ENCODE measurements at places on chromosomes 16 and 17. TPM values are rescaled to one million over a fixed set of nuclear protein-coding genes. Genes with fewer than 3 reads are reported as not detected.

Gene C1QL1
- total RNA-seq = not detected

Gene SLC52A1
- total RNA-seq = under 0.01 TPM

Gene CDRT15
- total RNA-seq = not detected

Gene CD300H
- total RNA-seq = not detected

Gene SUPT4H1
- 50.8 TPM for total RNA-seq

Gene TVP23B
- total RNA-seq = 38.1 TPM

Gene MT1G
- total RNA-seq = not detected

Gene KRTAP4-9
- not detected for total RNA-seq

Gene C16orf89
- not detected for total RNA-seq

DNA sequence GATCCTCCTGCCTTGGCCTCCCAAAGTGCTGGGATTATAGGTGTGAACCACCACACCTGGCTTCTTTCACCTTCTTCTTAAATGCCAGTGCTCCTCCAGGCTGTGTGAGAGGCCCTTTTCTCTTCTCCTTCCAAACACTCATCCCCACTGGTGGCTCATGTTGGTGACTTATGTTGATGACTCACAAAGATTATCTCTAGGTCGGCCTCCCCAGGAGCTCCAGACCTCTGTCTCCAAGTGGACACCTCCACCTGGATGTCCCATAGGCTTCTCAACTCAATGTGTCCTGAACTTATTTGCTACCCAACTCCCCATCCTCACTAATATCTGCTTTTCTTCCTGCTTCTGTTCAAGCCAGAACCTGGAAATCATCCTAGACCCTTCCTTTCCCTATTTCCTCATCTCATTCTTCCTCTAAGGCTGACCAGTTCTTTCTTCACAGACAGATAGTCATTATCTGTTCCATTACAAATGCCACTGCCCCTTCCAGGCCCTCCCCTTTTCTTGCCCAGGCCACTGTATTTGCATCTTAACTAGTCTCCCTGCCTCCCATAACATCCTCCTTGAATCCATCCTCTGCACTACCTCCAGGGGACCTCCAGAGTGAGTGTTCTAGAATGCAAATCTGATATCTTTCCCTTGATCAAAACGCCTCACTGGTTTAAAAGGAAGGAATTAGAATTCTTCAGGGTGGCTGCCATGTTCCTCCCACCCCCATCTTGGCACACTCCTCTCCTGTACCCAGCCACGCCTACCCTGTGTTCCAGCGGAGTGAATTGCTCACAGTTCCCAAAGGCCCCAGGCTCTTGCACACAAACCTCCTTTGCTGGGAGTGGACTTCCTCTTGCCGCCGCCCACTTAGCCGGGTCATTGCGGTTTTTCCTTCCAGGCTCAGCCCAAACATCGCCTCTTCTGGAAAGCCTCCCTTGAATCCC lies 34.8 kb upstream of the FBXO47 start:
- DNase-seq = peak; percentile 59

- DNase-seq = peak; percentile 45
Observed at GRCh38 chr17:66190738-66191592, 968 bp downstream of the CEP112 start.

- DNase-seq = no peak
Observed at GRCh38 chr17:80337195-80337895, 76.7 kb downstream of the RNF213 start.

DNA sequence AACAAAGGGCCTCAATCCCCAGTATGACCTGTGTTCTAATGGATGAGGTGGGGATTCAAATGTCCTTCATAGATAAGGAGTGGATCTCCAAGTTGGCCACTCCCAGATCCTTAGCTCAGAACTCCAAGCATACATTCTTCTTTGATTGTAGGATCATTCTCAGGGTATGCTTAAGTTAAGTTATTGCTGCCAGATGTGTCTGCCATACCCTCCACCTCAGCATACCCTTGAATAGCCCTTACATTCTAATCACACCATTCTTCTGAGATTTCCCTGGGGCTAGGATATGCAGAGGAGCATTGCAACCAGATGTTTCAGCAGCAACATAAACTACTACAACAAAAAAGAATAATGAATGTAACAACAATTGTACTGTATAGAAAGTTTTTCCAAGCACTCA lies 1.6 kb upstream of the KRTAP2-4 start:
- DNase-seq = no peak

- no peak for DNase-seq
Observed at GRCh38 chr17:34665819-34666763, 86.7 kb downstream of the TMEM132E start.

DNA sequence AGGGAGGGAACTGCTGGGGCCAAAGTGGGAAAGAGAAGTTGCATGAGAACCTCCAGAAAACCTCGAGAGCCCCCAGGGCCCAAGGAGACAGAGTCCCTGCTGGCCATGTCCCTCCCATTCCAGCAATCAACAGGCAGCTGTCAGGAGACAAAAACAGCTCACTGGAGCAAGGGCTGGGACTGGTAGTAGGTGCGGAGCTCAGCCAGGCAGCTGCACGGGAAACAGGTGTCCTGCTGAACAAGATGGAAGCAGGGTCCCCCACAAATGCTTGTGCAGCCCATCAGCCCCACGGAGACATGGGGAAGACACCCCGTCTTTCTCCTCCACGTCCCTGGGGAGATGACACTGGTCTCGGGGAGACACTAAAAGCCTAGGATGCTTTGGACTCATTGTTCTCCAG lies 34.5 kb downstream of the SDK2 start:
- no peak for DNase-seq

GRCh38 chr17:79531191-79532095 lies 79.4 kb downstream of the RBFOX3 start:
- no peak for DNase-seq

GRCh38 chr16:86559802-86560305 lies 4.8 kb upstream of the MTHFSD start:
- no peak for DNase-seq

DNA sequence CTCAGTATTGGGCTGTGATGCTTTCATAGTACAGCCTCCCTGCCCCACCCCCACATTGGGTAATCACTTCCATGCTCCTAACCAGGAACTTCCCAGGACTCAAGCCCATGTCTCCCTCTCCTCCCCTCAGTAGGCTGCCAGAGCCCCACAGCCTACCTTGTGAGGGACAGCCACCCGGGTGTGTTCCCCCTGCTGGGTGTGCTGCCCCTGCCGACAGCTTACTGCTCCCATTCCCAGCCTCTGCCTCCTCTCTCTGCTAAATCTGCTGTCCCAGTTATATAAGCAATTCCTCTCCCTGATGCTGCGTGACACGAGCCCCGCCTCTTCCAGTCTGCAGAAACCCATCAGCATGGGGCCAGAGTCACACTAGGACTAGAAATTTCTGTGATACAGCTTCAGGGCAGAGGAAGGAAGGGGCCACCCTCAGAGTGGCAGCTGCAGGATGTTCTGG lies at the start of gene RSKR:
Gene RSKR (minus strand): TSS at position 255 of the 451 bp plus-strand sequence. CDS start 24 bp downstream, at position 231.
- no peak for DNase-seq
